ENCODE measurements at places on chromosomes 3 and 15. TPM values are rescaled to one million over a fixed set of nuclear protein-coding genes. Genes with fewer than 3 reads are reported as not detected.

The FOXP1 gene
- total RNA-seq, result 300 TPM

The IQCF5 gene
- not detected for total RNA-seq

The LRCH3 gene
- 68.1 TPM for total RNA-seq

The AVEN gene
- 38.7 TPM for total RNA-seq

The ZKSCAN7 gene
- 6.1 TPM for total RNA-seq

DNA sequence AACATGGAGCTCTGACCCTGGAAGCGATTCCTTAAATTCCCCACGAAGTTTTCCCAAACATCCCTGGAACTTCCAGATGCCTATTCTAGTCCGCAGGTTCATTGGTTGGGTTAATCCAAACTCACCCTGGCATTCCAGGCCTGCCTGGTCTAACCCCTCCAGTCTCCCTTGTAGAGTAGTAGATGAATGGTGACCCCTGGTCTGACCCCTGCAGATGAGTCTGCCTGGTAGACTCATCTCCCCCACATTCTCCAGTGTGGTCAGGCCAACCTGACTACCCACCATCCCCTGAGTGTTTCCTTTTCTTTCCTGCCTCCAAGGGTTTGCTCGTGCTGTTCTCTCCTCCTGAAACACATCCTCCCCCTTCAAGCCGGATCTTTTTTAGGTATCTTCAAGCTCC, 10.8 kb upstream of the HRH1 start:
- no peak for ATAC-seq

DNA sequence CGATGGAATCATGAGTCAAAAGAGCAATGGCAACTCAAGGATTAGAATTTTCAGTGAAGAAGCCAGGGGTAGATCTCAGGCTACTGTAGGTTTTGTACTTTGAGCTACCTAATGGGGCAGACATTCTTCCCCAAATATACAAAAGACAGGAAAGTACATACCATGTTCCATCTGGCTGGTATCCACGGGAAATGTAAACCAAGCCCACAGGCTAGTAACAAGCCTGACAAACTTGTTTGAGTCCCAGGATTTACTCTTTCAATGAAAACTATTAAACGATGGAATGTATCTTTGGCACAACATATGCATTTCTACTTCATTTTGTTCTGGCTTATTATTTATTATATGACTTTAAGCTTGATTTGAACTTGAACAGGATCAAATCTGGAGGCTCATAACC, 44.2 kb upstream of the GOLIM4 start:
- ATAC-seq, result no peak

DNA sequence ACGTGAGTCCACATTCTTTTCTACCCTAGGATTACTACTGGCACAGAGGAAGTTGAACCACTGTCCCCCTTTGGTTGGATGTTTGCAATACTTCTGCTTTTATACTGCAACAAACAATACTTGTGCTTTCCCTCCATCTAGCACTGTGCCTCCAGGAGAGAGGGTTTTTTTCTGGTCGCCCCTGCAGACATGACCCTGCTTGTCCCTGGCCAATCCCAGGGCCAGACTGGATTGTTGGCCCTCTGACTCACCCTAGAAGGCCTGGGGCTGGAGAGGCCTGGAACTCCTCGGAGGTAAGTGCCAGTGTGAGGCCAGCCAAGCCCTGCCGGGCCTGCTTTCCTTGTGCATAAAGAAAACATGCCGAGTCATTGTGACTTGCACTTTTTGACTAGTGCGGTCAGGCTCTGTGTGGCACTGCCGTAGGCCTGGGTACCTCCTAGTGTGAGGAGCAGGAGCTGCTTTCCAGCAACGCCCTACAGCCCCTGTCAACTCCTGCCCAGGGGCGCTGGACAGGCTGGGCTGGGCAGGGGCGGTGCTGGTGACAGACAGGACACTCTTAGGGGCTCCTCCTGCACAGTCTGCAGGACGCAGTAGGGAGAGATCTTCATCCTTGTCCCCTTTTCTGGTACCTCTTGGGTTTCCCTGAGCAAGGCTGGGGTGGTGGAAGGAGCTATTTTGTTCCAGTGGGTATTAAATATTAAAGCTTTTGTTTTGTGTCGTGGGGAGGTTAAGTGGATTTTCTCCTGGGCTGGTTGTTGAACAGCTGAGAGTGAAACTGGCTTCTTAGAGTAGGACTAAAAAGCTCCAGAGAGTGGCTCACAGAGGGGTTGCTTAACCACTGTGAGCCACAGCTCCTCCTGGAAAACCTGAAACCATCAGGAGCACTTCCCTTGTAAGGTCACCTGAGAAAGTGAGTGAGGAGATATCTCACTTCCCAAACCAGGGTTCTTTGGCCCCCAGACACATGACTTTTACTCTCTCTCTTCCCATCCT, 14.4 kb upstream of the TKT start:
- ATAC-seq, result peak; percentile 96

- peak; percentile 32 for ATAC-seq
These were observed 59.1 kb downstream of the TRIM42 start for GRCh38 chr3:140736863-140737460.

GRCh38 chr15:60961541-60962485, 267.3 kb downstream of the RORA start:
- no peak for ATAC-seq

DNA sequence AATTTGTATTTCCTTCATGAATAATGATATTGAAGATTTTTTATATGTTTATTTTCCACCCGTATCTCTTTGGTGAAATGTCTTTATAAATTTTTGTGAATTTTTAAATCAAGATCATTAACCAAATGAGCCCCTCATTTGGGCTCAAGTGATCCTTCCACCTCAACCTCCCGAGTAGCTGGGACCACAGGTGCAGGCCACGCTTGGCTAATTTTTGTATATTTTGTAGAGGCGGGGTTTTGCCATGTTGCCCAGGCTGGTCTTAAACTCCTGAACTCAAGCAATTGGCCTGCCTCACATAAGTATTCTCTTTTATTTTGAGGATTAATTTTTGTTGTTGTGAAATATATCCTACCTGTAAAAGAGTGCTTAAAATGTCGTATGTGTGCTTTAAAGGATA, 4.9 kb downstream of the BBS4 start:
- no peak for ATAC-seq

GRCh38 chr3:138367326-138367850, 19.0 kb downstream of the MRAS start:
- ATAC-seq, result peak; percentile 7

- ATAC-seq, result no peak
These were observed 67.8 kb downstream of the AAGAB start for GRCh38 chr15:67186688-67187087.

DNA sequence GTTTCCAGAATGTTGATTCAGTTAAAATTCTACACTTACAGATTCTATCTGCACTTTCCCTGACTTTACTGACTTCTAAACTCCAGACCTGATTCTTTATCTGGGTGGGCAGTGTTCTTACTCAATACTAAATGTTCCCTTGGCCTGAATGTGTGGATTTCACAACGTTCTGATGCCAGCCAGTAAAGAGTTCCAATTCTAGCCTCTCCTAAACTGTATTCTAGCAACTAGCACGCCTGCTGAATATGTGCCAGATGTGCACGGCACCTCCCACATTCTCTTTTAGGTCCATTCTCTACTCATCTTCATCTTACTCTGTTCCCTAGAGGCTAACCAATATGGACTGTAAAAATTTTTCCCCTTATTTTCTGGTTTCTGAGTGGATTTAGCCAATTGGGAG, 479.5 kb upstream of the AGTR1 start:
- no peak for ATAC-seq

DNA sequence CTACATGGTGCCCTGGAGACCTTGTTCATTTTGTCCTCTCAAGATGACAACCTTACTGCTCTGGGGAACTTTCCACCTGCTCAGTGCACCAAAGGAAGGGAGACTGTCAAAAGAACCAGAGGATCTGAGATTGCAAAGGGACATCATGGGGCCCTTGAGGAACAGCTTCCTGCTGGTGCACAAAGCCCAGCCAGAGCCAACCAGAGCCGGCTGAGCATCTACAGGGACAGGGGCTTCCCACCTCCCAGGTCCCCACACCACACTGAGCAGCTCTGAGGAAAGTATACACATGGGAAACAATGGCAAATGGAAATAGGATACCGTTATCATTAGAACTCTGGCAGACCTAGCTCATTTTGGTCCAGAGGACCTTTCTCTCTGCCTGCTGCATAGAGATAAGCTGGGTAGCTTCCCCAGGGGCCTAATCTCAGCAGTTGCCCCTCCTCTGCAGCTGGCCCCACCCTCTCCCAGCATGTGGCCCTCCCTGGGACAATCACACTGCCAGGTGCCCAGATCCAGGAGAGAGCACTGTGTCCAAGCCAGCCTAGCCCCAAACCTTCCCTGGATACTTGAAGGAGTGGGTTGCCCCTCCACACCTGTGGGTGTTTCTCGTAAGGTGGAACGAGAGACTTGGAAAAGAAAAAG, 123.4 kb upstream of the PRR20G start:
- no peak for ATAC-seq

DNA sequence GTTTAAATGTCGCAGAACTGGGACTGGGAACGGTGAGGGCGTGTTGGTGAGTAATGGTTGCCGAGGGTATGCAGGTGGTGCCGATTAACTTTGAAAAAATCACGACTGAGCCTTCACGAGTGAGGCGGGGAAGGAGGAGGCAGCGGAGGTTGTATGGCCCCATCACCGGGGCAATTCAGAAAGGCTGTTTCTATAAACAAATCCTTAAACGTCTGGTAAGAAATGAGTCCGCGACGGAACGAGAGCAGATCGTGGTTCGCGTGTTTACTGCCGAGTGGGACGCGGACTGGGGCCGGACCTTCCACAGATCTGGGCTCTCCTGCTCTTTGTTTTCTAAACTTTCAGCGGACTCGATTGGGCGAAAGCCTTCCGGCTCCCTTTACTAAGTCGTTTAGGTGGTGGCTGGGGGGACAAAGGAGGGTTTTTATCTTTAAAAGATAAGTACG, 2.7 kb downstream of the IGF1R start:
- ATAC-seq, result no peak

- peak; percentile 63 for ATAC-seq
These were observed 880 bp downstream of the NISCH start for GRCh38 chr3:52456169-52456799.

- ATAC-seq, result no peak
These were observed 113.0 kb downstream of the SNRPN start for GRCh38 chr15:25067725-25068309.

GRCh38 chr15:38522922-38523321, 41.7 kb downstream of the RASGRP1 start:
- no peak for ATAC-seq

DNA sequence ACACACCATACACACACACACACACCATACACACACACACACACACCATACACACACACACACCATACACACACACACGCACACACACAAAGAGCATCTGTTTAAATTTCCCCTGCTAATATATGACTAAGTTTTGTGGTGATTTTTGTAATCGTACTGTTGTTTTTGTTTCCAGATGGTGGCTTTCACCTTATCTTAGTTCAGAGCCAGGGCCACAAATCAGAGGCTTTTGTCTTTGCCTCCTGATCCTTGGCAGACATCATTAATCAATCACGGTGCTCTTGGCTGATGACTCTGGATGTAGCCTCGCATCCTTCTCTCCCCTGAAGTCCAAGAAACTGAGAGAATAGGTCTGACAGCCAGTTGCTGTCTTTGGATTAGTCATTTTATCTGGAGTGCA, 52.1 kb downstream of the EDEM1 start:
- ATAC-seq, result no peak

GRCh38 chr3:189688262-189688661, 57.1 kb downstream of the TP63 start:
- no peak for ATAC-seq

GRCh38 chr3:114428044-114428595, 134.3 kb downstream of the TIGIT start:
- ATAC-seq, result no peak

- ATAC-seq, result no peak
These were observed 29.7 kb downstream of the AMOTL2 start for GRCh38 chr3:134344560-134344959.

GRCh38 chr15:25362545-25362944, 76.3 kb downstream of the UBE3A start:
- no peak for ATAC-seq

GRCh38 chr3:125160606-125161371, 51.8 kb downstream of the SLC12A8 start:
- no peak for ATAC-seq

DNA sequence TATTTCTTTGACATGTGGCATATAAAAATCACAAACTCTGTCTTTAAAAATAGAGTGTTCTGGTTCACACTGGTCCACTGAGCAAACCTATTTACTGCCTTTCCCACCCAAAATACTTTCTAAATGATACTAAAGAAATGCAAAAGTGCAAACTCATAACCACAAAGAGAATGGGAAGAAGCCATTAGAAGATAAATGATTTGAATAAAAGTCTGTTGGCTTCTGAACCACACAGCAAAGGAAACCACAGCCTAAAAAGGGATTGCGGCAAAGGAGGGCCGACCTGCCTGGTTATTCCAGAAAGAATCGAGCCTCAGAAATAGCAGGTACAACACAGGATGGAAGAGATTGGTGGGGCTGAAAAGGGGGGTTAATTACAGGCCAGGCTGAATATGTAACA, 599.5 kb downstream of the FHIT start:
- no peak for ATAC-seq

Data from gastroesophageal sphincter (tissue), 4 donors.